ENCODE measurements at places on chromosomes 1 and 21.

DNA sequence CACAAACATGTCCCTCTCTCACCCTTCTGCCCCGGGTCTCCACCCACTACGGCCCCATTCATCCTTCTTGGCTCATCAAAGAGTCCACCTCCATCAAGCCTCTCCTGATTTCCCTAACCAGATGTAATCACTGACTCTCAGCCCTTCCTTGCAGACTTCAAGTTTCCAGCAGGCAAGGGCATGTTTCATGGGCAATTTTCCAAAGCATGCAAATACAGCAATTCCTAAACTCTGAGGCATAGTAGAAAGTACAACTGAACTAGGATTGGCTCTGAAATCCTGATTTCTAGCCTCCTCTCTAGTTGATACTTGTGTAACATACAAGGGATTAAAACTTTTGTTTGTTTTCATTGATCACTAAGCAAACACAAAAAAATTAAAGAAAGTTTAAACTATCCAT, 109.1 kb upstream of the GADD45A start:
- DNase-seq: no peak

DNA sequence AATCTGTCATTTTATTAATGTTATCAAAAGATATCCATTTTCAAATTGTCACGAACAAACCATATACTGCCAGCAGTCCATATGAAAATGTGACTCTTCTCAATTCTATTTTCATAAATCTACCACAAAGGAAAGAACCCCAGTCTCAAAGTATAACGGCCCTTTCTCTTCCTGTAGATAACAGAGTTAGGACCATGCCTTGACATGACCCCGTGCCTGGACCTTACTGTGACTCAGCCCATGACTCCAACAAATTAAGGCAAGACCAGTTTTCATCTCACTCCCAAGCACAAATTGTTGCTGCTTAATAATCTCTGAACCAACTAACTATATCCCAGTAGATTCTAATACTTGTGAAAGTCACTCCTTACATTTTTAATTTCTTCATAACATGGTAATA, 124.4 kb upstream of the NFIA start:
- DNase-seq: no peak

DNA sequence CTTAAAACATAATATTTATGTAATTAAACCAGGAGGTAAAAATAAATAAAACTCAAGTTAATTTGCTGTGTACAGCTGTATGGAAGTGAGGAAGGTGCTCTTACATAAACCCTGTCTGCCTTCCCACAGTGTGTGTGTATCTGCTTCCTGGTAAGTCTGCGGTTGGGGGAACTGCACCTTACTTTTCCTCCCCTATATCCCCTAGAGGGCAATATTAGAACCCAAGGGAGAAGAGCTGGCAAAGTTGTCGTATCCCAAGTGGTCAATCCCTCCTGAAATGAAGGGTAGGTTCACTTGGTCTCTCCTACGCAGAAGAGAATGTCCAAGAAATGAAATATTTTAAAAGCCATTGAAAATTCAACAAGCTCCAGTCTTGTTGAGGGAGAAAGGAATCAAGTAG, 17.8 kb upstream of the JAK1 start:
- no peak for DNase-seq

GRCh38 chr1:90175490-90176167, 180.7 kb downstream of the ZNF326 start:
- no peak for DNase-seq

DNA sequence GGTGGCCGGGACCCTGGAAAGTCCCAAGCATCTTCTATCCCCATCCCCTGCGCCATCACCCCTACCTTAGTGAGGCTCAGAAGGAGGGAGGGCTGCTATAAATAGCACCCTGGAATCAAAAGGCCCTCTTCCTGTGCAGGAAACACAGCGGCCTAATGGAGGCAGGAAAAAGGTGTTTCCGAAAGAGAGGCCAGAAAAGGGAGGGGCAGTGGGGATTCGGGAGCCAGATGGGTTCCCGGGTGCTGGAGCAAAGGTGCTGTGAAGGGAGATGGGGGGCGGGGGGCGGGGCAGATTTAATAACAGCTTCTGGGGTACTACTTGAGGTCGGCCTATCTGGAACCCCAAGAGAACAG, 16.6 kb downstream of the NAV1 start:
- DNase-seq: no peak

DNA sequence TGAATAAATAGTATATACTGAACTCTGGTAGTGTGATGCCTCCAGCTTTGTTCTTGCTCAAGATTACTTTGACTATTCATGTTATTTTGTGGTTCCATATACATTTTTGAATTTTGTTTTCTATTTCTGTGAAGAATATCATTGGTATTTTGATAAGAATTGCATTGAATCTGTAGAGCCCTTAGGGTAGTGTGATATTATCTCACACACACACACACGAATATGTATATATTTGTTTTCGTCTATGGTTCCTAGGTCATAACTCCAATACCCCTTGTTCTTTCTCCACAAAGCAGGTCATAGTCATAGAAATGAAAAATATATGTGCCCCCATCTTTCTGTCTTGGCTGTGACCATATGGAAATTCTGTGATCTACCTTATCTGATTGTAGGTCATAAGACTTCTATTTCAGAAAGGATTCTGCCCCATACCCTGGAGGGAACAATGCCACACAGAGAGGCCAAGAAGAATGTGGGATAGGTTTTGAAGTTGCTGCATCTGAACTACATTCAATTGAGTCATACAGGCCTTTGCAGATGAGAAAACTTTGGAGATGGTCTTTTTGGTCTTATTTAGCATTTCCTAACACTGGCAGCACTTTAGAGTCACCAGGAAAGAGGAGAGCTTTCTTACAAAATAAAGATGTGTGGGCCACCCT, 32.0 kb upstream of the GBP5 start:
- no peak for DNase-seq

DNA sequence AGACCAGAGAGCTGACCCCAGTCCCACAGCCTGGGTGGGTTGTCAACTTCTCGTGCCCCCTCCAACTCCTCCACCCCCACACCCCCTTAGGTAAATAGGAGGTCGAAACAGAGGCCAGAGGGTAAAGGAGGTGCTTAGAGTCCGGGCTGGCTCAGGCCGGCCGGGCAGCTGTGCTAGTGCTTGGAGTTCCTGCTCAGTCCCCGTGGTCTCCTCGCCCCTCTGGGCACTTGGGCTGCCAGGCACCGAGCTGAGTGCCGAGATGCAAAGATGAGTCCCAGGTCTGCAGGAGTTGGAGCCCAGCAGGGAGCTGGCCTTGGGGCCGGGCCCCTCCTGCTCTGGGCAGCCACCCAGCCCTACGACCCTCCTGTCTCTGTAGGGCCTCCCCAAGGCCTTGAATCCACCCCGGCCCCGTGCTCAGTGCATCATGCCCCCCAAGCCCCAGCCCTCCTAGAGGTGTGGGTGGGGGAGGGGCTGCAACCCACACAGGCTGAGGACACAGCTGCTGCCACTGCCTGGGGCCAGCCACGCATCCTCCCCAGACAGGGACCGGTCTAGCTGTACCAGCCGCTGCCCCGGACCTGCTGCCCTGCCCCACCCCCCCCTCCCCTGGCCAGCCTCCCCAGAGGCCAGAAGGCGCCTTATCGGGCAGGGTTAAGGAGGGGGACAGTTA, 1.9 kb downstream of the SMIM1 start:
- DNase-seq: no peak

DNA sequence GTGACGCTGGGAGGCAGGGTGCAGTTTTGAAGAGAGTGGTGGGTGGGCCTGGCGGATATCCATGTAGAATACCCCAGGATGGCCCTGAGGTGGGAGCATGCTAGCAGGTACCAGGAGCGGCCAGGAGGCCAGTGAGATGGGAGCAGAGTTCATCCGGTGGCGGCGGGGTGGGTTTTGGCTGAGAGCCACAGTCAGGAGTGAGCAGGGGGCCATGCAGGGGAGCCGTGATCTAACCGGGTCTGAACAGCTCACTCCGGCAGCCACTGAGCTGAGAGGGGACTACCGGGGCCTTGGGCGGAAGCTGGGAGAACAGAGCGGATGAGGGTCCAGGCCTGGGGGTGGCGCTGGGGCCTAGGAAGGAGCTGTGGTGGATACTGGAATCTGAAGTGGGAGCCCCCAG, 47.6 kb upstream of the LRP8 start:
- DNase-seq: no peak

DNA sequence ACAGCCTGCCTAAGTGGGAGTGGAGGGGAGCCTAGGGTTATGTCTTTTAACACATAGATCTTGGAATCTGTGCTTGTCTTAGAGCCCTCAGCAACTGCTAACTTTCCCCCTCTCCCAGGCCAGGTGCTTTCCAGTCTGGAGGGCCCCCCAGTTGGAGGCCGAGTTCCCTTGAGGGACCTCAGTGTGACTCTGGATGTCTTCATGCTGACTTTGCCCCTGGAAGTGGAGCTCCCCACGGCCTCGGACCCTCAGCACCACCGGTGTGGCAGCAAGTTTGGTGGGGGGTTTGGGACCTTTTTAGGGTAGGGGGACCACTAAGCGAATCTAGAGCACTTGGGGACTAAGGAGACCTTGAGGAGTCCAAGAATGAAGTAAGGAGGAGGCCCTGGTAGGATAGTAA, 22.9 kb downstream of the HYI start:
- DNase-seq: no peak

DNA sequence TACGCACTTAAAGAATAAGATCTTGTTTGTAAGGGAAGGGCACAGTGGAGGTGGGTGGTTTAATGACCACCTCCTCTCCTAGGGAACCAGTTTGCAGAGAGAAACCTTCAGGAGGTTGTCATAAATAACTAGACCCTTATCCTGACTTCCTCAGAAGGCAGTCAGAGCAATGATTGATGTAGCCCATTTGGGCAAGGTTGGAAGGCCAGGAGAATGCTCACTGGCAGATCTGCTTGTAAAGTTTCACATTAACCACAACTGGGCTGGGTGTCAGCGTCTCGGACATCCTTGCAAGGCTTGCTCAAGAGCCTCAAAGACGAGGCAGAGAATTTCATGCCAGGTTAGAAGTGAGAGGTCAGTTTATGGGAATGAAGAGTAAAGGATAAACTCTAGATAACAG, 87.6 kb upstream of the TRABD2B start:
- DNase-seq: no peak

GRCh38 chr1:83931658-83932253, 67.2 kb downstream of the TTLL7 start:
- DNase-seq: no peak

GRCh38 chr1:74548961-74549750, 36.7 kb upstream of the LRRC53 start:
- no peak for DNase-seq

DNA sequence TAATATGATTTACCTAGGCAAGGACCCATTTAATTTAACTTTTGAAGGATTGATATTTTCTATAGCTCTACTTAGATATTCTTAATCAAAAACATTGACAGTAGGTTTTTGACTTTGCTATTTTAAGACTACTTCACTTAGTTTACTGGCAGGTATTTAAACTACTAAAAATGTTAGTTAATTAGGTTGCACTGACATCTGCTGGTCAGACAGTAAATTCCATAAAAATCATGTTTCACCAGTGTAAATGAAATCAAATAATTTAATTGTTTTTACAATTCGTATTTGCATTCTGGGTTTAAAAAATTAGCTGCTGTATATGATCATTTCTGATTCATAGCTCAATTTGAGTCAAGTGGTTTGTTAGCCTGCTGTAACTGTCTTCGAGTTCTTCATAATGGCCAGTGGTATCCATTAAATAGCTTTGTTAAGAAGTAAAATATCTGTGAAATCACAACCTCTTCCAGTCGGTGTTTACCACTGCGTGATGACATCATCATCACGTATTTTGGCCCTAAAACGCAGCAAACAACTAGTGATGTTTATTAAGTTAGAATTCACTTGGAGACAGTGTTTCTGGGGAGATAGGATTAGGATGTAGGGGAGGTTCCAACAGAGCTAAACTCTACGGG, 26.2 kb downstream of the EXTL2 start:
- no peak for DNase-seq

DNA sequence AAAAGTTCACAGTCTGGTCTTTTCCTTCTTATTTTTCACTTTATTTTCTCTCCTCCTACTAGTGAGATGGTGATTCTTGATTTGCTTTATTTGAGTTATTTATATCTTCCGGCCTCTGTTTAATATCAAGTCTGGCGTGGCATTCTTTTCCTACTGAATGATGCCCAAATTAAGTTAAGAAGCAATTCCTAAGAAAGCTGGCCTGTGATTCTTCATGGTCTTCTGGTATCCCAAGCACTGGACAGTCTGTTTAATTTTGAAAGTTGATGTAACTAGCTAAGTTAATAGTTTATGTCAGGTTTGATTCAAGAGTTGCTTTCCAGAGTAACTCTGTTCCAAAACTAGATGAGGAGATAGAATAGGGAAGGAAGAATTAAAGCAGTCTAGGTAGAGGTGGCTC, 9.2 kb upstream of the ENAH start:
- no peak for DNase-seq

DNA sequence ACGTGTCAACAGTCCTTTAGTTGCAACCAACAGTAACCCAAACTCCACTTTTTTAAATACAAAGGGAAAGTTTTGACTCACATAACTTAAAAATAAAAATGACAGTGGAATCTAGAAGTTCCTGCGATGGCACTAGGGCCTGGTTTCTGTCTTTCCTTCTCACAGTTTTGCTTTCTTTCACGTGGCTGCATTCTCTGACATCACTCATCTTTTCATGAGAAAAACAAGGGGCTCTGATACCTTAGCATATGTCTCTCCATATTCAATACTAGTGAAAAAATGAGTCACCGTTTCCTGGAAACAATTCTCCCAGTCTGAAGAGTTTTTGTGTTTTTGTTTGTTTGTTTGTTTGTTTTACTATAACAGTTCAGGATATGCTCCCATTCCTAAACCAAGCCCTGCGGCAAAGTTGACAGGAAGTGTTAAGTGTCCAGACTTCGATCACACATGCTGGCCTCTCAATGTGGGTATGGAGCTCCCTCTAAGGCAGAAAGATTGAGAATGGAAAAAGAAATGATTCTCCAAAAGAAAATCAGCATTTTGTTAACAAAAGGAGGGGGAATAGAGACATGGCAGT, 483.3 kb downstream of the TTLL7 start:
- DNase-seq: no peak

- no peak for DNase-seq
These were observed 41.6 kb upstream of the SLC2A1 start for GRCh38 chr1:43000271-43000670.

DNA sequence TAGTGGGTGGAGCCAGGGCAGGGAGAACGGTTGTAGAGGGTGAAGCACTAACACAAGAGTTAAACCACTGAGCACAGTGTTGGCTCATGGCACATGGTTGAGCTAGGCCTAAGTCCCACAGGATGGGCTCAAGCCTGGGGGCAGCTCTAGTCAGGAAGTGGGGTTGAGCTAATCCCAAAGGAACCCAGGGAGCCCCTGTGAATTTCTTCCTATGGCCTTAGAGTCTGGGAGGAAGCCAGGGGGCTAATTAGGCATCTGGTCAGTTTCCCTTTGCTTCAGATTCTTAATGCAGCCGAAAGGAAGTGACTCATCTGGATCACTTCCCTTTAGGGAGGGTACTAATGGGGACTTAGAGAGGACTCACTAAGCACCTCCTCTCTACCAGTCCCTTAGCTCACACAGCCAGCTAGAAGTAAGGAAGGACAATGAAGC, 10.1 kb downstream of the CFAP45 start:
- DNase-seq: no peak
